ENCODE measurements at places on chromosomes 3 and 15.

GRCh38 chr3:177597311-177598096 is 400.2 kb upstream of the TBL1XR1 start:
- DNase-seq: no peak

DNA sequence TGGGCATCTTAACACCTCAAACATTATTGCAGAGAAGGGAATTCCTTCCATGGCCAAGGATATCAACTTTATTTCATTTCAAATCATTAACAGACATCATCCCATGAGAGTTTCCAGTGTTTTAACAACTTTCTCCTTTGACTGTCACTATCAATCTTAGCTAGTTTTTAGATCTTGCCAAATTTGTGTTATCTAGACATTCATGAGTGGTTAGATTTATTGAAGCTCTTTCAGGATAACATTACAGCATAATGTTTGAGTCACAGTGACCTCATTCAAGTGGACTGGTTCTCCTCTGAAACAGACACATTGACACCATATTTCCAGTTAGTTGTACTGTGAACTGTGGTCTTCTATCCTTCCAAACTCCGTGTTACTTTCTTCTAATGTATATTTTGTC is 8.6 kb upstream of the TNFAIP8L3 start:
- no peak for DNase-seq

- no peak for DNase-seq
These were observed 294.9 kb upstream of the ZNF385D start for GRCh38 chr3:22045882-22046281.

- DNase-seq: no peak
These were observed 47.1 kb downstream of the CHD2 start for GRCh38 chr15:92947071-92947730.

DNA sequence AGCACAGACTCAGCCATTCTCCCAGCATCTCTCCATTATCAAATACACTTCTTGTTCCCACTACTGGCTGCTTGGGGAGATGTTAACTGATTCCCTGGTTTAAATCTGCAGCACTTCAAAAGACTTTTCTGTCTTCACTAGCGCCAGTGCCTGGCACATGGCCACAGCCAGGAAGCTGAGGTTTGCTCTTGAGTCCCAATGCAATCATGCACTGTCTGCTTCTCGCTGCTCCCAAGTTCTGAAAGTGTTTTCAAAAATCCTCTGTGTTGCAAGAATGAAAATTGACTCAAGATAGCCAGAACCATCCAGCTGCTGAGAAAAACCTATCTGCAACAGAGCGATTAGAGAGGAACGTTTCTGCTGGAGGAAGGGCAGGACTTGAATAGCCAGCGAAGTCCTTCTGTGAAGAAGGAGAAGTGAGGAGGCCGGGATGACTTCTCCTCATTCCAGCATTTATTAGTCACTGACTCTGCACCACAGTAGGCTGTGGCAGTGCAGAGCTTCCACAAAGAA is 358.4 kb upstream of the NR2F2 start:
- DNase-seq: no peak

DNA sequence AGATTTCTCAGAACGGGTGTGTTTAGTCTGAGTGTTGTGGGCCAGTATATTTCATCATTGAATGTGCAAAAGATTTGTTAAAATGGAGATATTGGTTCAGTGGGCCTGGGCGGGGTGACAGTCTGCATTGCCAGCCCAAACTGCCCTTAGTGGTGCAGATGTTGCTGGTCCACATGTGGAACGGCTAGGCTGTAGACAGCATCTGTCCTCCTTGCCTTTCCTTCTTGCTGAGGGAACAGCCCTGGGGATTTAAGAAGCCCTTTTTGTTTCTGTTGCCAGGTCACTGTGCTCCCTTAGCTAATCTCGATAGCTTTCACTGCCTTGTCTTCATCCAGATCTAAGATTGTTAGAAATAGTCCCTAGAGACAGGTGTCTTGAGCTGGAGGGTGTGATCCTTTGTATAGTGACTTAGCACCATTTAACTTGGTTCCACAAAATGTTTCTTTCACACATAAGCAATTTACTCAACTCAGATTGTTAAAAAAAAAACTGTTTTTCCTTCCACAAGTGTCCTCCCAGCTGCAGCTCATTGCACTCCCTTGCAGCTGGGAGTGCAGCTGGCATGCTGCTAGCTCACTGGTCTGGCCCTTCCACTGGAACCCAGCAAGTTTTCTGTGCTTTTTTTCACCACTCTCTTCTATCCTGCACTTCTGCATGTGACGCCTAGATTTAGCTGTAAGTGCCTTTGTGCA is 37.5 kb downstream of the GAP43 start:
- DNase-seq: no peak

- DNase-seq: no peak
These were observed 1.4 kb upstream of the NSMCE3 start for GRCh38 chr15:29270976-29271375.

- DNase-seq: no peak
These were observed 31.6 kb downstream of the DRD3 start for GRCh38 chr3:114147251-114147650.

DNA sequence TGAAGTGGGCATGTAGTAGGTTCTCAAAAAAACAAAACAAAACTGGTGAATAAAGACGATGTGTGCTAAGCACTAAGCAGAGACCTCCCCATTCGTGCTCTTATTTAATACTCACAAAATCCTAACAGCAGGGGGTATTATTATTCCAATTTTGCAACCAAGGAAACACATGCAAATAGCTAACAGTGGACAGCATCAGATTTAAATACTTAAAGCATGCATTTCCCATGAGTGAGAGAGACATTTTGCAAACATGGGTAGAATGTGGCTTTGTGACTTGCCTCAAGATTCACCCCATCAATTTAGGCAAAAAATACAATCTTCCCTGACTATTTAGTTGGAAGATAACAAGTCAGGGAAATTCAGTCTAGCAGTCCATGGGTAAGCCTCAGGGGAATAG is 946.2 kb upstream of the CFAP20DC start:
- no peak for DNase-seq

- DNase-seq: no peak
These were observed 51.5 kb downstream of the ISG20 start for GRCh38 chr15:88690331-88690730.

DNA sequence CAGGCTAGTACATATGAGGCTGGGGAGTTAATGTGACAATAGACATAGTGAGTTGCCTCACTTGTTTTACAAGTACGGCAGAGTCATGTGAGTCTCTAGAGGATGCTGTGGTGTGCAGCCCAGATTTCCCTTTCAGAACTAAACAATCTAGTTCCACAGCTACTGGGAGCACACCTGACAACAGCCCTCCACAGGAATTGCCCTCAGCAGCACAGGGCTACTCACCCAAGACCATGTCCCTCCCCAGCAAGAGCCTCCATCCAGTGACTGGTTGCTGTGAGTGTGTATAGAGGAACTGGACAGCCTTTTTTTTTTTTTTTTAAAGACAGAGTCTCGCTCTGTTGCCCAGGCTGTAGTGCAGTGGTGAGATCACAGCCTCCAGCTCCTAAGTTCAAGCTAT is 40.2 kb upstream of the UBE2E2 start:
- no peak for DNase-seq

DNA sequence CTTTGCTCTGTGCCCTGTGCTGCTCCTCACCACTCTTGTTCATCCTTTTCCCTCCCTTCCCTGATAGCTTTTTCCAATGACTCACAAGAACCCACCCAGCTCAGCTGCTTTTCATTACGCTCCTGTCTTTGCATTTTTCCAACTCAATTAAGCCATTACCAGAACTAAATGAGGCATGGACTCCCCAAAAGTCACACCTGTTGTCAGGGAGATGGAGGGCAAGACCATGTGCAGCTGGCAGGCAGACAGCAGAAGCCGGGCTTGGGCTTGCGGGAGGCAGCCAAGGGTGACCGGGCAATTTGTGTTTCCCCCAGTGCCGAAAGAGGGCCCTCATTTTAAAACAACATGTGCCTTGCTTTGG is 64.3 kb downstream of the CASR start:
- no peak for DNase-seq

DNA sequence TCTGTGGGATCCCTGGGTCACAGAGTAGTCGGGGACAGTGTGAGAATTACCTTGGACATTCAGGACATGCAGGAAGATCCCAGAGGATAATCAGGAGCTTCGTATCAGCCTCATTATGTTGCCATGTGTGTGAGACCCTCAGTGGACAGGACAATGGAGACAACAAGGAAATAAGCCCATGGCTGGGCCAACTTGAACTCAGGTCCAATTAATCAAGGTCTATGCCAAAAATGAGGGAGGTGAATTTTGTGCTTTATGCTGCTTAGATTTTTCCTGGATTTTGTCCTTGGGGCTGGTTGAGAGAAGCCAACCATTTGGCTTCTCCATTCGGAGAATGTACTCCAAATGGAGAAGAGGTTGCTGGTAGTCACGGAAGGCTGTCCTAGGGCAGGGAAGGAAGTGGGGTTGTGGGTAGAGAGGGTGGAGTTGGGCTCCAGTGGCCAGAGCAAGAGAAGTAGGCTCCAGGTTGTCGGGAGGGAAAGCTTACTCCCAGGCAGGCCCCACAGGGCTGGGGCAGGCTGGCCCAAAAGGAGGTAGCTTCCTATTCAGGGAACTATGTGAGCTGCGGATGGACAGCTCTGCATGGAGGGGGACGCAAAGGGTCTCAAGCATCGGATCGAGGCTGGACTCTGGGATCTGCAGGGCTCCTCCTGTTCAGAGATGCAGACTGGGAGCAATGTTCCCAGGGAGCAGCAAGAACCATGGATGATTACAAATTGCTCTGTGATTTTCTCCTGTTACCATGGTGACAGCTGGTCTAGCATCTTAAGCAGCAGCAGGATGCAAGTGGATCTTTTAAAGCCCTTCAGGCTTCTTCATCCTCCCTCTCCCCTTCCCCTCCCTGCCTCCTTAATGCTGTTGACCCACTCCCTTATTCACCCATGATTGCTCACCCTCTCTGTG is 91.1 kb downstream of the WNT7A start:
- DNase-seq: no peak

DNA sequence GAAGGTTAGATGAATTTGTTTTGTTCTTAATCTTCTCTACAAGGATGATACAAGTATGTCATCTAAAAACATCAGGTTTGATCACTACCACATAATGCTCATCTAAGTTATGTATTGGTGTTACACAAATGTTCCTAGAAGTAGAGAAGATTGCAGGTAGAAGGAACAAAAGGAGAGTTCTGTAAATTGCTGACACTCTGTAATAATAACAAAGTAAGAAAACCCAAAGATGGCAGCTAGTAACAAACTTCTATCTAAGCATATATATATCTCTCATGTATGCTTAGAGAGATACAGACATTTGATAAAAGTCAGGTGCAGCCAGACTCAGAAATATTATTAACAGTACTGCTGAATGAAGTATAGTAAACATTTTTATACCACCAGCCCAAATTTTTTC is 20.2 kb upstream of the CFAP44 start:
- DNase-seq: no peak

DNA sequence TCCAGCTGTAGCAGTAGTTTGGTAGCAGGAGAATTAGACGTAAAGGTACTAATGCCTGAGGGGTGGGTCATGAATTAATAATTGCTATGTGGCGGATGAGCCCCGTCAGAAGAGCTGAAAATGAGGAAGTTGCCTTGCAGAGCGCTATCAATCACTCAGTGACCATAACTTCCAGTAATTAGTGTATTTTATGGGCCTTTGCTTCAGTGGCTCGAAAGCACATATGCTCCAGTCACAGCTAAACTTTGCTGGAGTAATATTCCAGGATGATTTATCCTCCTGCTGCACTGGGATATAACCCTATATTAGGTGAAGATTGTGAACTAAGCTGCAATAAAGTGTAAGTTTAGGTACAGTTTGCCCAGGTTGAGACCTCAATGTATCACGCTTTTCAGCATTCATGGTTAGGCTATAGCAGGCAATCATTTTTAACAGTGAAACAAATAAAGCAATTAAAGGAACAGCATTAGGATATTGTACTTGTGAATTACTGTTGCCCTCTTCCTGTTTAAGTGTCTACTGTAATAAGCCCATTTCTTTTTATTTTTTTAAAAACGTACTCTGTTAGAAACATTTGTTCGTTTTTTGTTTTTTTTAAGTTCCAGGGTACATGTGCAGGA is 104.6 kb upstream of the SKOR1 start:
- no peak for DNase-seq

- DNase-seq: no peak
These were observed 55.3 kb upstream of the VGLL4 start for GRCh38 chr3:11699083-11699427.

DNA sequence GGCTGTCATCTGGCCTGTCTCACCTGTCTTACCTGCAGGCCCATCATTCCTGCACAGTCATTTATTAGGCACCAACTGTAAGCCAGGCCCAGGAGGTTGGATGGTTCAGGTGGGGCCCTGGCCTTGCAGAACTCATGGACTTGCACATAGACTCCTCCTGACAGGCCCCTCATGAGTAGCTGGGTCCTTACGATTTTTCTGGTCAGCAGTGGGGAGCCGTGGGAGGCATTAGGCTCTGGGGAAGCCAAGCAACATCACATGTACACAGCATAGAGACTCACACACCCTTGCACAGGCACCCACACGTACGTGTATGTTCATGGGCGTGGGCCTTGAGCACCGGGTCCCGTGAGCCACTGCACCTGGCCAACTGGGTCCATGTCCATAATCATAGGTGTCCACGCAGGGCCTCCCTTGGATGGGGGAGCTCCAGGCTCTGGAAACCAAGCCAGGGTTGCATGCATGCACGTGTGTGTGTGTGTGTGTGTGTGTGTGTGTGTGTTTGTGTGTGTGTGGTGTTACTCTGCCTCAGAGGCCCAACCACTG is 20.3 kb downstream of the CISH start:
- no peak for DNase-seq

DNA sequence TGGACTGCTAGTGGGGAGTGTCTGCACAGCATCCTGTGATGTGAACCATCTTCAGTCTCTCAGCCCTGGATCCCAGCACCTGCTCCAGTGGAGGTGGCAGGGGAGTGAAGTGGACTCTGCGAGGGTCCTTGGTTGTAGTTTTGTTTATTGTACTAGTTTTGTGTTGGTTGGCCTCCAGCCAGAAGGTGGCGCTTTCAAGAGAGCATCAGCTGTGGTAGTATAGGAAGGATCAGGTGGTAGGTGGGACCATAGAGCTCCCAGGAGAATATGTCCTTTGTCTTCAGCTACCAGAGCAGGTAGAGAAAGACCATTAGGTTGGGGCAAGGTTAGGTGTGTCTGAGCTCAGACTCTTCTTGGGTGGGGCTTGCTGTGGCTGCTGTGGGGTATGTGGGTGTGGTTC is 20.9 kb downstream of the NEK11 start:
- no peak for DNase-seq

DNA sequence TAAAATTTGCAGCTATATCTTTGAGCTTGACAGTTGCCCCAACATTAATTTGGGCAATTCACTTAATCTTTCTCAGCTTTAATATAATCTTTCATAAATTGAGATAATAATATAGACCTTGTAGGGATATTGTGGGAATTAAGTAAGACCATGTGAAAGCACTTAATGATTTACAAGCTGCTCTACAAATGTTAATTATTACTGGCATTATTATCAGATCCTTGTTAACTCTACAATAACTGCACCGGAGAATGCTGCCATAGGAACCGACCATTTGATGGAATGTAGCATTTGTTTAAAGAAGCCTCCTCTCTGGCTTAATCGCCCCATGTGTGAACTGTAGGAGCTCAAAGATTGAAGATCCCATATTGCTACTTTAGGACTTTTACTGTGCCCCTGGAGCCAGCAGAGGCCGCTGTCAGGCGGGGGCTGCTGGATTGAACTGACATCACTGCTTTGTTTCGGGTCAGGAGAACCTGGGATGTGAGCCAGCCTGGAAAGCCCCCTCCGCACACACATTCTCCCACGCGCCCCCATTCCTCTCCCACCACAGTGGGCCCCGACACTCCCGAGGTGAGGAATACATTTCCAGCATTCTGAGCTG is 154.2 kb upstream of the TNIK start:
- DNase-seq: no peak

Measured in activated CD4-positive, CD25-positive, alpha-beta regulatory T cell (primary cell).